ENCODE measurements at places on chromosomes 13 and 19. TPM values are rescaled to one million over a fixed set of nuclear protein-coding genes. Genes with fewer than 3 reads are reported as not detected.

The PIP5K1C gene
- total RNA-seq, result 30.4 TPM

The ACP7 gene
- total RNA-seq, result not detected

The NR2C2AP gene
- total RNA-seq, result 6.2 TPM

The PTPRS gene
- 227 TPM for total RNA-seq

The ZNF90 gene
- 1.2 TPM for total RNA-seq

DNA sequence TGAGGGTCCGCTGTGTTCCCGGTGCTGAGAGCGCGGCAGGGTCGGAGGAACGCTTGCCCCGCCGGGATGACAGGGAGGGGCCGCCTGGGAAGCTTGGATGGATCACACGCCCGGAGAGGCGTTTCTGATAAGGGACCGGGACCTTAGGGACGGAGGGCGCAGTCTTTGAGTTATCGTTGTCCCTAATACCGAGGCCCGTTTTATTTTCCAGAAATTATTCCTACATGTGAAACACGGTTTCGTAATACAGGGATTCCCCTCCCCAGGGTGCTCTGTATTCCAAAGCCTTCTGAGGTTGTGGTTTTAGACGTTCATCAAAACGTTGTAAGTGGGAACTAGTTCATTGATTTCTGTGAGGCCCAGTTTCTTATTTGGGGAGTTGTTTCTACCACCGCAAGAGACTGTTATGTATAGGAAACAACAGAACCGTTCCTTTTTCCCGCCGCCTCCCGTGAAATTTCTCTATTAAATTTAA is 752 bp downstream of the PDCD5 start:
- peak; percentile 81 for DNase-seq

DNA sequence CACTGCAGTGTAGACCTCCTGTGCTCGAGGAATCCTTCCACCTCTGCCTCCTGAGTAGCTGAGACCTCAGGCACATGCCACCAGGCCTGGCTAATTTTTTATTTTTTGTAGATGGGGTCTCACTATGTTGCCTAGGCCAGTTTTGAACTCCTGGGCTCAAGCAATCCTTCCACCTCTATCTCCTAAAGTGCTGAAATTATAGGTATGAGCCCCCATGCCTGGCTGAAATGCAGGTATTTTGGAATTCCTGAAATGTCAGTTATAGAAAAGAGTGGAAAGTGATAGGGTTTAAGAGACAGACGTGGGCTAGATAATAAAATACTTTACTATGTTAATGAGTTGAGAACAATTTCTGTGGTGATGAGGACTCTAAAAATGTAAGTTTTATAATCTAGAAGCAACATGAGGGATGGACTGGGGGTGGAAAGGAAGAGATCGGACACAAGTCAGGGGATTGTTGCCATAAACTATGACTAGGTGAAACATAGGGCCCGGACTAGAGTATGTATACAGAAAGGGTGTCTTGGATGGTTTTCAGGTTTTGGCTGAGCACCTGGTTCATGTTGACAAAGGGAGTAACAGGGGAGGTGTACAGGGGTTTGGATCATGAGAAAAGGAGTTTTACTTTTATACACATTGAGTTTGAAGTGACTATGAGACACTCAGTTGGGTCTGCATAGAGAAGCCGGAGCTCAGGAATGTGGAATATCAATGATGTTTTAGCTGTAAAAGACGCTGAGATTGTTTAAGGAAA is 165.6 kb upstream of the STARD13 start:
- DNase-seq, result no peak

GRCh38 chr13:98890186-98890585 is 87.7 kb downstream of the DOCK9 start:
- DNase-seq, result peak; percentile 72

DNA sequence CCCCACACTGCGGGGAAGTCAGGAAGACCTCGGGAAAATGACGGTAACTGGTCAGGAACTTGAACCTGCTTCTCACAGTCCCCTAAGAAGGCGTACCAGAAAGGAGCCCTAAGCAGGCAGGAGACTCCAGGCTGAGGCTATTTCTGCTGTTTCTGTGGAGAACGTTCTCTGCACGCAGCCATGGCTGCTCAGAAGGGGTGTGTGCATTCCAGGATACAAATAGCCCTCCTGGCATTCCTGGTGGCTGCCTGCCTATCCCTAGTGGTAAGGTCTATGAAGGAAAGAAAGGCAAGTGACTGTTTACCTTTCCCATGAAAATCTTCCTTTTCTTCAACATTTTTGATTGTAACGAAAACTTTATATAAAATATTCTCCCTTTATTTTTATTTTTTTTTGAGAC is 2.5 kb downstream of the SGCG start:
- DNase-seq, result no peak

GRCh38 chr19:18091217-18091608 is 4.5 kb upstream of the IL12RB1 start:
- DNase-seq, result no peak

DNA sequence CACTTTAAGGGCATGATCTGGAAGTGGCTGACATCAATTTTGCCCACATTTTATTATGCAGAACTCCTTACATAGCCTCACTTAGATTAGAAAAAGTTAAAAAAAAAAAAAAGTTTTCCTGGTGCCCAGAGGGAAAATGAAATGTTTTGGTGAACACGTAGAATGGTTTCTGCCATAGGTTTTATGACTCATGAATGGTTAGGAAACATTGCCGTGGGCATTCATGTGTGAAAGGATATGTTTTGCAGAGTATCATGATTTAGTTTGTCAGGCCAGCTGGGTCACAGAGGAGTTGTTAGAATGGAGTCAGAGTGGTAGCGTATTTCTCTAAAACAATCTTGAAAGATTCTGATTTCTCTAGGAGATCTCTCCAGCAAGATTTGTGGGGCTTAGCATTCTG is 133.8 kb downstream of the MRPL57 start:
- no peak for DNase-seq

DNA sequence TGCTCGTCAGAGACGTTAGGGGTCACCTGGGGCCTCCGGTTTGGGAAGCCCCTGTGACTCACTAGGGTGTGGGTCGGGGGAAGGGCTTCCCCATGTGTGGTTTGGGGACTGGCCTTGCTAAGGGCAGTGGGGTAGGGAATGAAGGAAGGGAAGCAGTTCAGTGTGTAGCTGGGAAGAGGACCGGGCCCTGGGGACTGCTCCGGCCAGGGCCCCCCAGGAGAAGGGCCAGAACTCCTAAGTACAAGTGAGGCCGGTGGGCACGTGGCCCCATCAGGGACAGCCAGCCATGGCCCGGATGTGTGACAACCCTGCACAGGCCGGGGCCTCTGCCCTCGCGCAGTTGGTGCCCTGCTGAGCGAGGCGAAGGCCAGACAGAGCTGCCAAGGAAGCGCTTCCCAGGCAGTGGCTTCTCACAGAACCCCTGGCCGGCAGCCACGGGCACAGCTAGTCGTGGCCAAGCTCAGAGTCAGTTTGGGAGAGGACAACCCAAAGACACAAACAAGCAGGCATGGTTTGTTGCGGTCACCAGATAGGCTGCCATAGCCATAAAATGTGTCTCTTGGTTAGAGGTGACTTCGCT is 25.7 kb downstream of the TEX29 start:
- DNase-seq, result no peak

DNA sequence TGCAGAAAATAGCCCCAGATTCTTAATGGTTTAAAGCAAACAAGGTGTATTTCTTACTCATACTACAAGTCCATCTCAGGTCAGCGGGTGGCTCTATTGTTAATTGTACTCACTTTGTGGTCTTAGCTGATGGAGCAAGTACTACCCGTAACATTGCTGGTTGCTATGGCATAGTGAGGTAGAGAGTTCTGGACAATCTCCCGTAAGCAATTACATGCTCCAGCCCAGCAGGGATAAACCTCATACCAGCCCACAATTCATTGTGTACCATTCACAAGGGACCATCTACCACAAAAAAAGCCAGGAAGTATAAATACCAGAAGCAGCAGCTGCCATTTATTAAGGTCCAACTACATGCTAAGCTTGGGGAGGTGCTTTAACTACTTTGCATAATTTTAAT is 167.1 kb downstream of the PCDH9 start:
- no peak for DNase-seq

GRCh38 chr19:42244347-42245220 is 2.2 kb upstream of the GSK3A start:
- peak; percentile 96 for DNase-seq

All from osteoblast (primary cell).